ENCODE measurements at places on chromosomes 7 and 10. TPM values are rescaled to one million over a fixed set of nuclear protein-coding genes. Genes with fewer than 3 reads are reported as not detected.

The MPP7 gene
- 36.8 TPM for total RNA-seq

The HOXA10 gene
- 0.38 TPM for total RNA-seq

- no peak for DNase-seq
- no peaks in the 10 kb centered on the region for H3K4me1 ChIP-seq
- no peaks in the 10 kb centered on the region for H3K27me3 ChIP-seq
- no peaks in the 10 kb centered on the region for H3K36me3 ChIP-seq
Measured at GRCh38 chr10:6701289-6701688, 121.2 kb upstream of the PRKCQ start.

The CPA2 gene
- total RNA-seq: not detected
